ENCODE measurements at places on chromosomes 1 and 21.

DNA sequence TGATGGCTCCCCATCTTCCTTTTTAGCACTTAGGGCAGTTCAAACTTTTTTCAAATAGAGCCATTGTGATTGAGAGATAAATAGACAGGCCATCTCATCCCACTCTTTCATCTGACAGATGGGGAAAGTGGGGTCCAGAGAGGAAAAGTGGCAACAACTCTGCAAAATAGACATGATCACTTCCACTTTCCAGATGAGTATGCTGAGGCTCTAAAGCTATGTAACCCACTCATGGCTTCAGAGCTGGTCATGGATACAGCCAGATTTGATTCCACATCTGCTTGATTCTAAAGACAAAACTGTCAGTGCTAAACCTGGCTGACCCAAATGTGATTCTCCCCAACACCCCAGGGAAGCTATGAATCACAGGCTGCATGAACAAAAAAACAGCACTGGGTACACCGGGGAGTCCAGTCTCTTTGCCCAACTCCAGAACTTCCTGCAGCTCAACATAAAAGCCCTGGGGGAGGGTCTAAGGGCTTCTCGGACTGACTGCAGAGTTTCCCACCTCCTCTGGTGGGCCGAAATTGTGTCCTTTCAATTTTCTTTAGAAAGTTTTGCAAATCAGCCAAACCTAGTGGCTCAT is 59.3 kb downstream of the PLPP3 start:
- no peak for DNase-seq

DNA sequence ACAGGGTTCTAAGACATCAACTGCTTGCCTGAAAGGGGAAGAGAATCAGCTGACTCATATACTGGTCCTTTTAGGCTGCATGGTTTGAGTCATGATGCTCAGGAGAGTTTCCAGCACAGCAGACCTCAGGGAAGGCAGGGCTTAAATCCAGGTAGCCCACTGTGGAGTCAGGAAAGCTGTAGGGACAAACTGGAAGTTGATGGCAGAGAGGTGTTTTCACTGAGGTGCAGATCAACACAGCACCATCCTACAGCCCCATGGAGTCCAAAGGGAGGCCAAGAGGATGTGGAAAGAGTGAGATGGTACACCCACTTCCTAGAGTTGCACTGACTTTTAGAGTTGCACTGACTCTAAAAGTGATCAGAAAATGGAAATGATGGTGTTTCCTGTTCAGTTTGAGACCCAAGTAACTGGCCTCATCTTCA is 252.4 kb upstream of the DUSP10 start:
- no peak for DNase-seq

GRCh38 chr1:184050636-184051035 is 894 bp upstream of the TSEN15 start:
- no peak for DNase-seq

DNA sequence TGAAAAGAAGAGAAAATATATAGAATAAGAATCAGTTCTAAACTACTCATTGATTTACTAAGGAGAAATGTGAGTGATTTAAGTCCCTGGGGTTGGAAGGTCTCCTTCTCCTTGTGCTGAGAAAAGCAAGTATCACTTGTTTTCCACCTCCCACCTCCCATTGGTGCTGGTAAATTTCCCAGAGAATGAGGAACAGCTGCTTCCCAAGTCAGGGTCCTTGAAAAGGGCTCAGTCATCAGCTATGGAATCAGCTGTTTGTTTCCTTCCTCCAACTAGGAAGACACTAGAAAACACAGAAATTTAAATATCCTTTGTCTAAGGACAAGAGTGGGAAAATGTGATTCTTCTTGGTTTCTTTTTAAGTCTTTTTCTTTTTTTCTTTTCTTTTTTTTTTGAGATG is 131.3 kb upstream of the C1orf21 start:
- DNase-seq, result no peak

- DNase-seq, result no peak
Measured at GRCh38 chr21:44286086-44286715, 525 bp downstream of the AIRE start.

GRCh38 chr1:32073299-32074229 is 825 bp downstream of the TMEM39B start:
- DNase-seq, result no peak

GRCh38 chr1:16615253-16616252 is 2.2 kb upstream of the NBPF1 start:
- DNase-seq, result no peak

DNA sequence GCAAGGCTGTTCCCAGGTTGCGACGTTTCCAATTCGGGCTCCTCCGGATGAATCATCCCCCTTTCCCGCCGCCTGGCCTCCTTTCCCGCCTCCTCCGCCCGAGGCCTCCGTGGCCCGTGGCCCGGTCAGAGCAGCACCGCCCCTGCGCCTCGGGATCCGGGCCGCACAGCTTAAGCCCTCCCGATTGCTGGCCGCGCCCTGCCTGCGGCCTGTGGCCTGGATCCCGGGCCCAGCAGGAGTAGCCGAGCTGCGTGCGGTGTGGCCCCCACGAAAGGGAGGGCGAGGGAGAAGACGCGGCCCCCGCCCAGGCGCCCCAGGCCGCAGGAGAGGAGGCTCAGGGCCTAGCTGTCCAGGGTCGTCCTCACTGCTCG is 1.0 kb downstream of the TMEM200B start:
- DNase-seq, result no peak

DNA sequence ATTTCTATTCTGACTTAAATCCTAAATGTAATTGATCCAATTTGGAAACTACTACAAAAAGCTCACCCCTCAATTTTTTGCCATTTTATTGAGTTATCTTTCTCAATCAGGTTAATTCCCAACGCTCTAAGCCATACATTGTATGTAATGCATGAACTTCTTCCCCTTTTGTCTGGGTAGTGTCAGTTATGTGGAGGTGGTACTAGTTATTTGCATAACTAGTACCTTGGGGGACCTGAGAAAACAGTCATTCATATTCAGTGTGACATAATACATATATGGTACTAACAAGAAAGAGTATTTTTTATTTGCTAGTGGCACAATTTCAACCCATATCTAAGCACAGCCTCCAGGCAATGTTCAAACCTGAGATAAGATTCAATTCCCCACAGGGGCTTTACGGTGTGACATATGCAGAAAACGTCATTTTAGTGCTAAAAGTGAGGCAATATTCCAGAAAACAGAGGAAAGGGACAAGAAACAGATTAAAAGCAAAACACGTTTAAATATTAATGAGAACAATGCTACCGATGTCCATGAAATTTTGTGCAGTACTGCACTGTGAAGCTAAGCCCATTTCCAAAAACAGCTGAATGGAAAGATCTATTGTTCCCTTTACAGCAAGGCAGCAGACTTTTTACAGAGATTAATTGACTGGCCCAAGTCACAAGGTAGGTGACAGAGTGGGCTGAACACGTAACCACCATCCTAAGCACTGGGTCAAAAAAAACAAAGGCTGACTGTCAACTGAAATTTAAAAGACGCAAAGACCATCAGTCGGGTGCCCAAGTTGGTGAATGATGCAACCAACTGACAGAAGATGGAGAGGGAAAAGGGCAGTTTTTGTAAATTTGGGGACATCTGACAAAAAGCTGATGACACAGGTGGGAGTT is 1.4 kb downstream of the HLCS start:
- no peak for DNase-seq

GRCh38 chr1:36067871-36068270 is 16.0 kb upstream of the TEKT2 start:
- no peak for DNase-seq

GRCh38 chr1:54125386-54126070 is 27.3 kb downstream of the CDCP2 start:
- DNase-seq, result no peak

- no peak for DNase-seq
Measured at GRCh38 chr1:173478094-173478674, 1.0 kb downstream of the PRDX6 start.

- no peak for DNase-seq
Measured at GRCh38 chr1:163770265-163770664, 448.5 kb downstream of the NUF2 start.

- DNase-seq, result no peak
Measured at GRCh38 chr1:240508950-240509349, 103.0 kb downstream of the GREM2 start.

GRCh38 chr1:55718758-55719671 is 503.9 kb upstream of the USP24 start:
- no peak for DNase-seq

- DNase-seq, result no peak
Measured at GRCh38 chr1:78716186-78716585, 66.6 kb downstream of the IFI44 start.

GRCh38 chr1:235313931-235314678 is 13.9 kb downstream of the ARID4B start:
- DNase-seq, result no peak

DNA sequence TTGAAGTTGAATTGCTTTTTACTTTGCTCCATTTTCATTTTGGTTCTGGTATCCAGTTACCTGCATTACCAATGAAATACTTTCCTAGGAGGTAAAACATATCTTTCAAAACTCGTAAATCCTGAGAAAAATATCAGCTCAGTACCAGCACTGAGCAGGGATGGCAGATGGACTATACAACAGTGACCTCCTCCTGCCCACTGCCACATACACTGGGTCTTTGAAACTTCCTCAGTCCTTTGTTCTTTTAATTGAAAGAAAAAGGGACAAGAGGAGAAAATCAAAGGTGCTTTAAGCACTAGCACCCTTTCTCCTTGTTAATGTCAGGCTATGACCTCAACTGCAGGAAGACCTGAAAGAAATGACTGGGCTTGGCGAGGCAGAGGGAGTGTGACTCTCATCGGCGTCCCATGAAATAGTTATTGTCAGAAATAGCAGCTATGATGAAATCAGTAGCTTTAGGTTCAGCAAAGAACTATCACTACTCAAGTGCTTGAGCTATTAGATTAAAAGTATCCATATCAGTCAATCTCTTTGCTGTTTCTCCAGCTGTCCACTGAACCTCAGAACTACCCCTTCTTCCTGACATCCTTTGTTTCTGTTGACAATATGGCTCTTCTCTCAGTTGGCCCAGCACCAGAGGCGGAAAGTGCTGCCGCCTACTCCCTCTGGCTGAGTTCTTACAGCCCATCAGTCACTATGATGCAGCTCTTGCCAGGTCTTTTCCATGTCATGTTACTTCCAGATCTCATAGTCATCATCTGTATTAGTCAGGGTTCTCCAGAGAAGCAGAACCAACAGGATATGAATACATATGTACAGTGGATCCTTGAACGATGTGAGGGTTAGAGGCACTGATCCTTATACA is 207.0 kb upstream of the MAP1LC3C start:
- DNase-seq, result no peak

DNA sequence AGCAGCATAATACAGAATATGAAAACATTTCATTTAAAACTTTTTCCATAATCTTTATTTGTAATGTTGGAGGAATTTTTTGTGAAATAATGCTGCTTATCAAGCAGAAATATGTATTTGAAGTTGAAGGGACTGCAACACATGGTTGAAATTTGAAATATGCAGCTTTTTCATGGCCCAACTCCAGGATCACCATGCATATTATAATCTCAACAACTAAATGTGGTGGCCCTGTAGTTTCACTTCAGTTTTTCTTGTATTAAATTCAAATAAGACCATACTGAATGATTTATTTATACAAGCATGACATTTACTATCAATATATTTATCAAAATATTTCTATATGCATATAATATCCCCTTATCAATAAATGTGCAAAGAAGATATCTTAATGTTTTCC is 157.7 kb upstream of the LHX8 start:
- no peak for DNase-seq

DNA sequence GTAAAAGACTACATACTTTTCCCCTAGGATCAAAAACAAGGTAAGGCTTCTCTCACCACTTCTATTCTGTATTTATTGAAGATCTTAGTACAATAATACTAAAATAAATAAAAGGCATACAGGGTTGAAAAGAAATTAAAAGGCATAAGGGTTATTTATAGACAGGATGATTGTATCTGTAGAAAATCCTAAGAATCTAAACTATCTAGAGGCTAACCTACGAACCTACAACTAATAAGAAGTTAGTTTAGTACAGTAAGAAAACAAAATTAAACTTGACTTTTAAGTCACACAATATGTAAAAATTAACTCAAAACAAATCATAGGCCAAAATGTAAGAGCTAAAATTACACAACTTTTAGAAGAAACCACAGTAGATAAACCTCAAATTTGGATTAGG is 50.4 kb upstream of the ADAM30 start:
- DNase-seq, result no peak

DNA sequence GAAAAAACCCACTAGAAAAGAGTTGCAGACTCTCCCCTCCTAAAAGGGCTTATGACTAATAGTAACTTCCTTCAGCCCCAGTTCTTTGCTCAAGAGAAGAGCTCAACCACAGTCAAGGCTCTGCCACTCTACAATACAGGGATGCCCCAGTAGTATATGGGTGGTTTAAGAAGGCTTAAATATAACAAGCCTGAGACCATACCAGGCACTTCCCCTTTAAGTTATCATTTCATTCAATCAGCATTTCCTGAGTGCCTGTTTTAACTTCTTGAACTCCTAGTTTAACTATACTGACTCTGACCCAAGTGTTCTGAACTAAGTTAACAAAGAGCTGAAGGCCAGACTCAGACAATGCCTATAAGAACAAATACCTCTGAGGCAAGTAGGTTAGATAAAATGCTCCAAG is 19.8 kb downstream of the PRPF38A start:
- DNase-seq, result peak; percentile 18

DNA sequence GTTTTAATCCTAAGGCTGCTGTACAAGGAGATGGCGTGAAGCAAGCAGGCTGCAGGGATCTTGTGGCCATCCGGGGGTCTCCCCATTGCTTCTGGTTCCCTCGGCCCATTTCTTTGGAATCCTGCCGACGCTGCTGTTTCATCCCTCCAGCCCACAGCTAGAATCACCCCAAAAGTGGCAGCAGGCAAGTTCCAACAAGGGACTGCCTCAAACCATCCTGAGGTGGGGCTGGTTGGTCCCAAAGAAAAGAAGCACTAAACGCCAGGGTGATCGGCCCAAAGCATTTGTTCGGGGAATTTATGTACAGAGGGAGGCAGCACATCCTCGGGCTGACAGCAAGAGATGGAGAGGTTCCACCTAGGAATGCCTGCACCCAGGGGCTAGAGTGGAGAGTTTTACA is 4.5 kb upstream of the MIB2 start:
- no peak for DNase-seq

GRCh38 chr21:35838350-35838749 is 222.0 kb downstream of the SETD4 start:
- DNase-seq, result no peak

- no peak for DNase-seq
Measured at GRCh38 chr1:33043267-33044092, 6.8 kb upstream of the AK2 start.

DNA sequence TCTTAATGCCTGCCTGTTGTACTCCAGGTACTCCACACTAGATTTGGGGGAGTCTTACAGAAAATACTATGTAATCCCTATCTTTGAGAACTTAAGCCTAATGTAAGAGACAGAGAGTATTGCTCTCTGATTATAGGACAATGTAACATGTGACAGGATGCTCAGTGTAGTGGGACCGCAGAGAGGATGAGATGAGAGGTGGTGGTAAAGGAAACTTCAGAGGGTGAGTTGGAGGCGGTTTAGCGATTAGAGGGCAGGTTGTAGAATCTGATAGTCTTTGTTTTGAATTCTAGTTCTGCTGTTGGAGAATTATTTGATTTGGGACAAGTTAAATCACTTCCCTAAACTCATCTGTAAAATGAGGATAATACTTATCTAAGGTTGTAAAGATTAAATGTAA is 5.4 kb downstream of the SOAT1 start:
- peak; percentile 22 for DNase-seq

- DNase-seq, result no peak
Measured at GRCh38 chr1:165930961-165931360, 103.5 kb downstream of the UCK2 start.

GRCh38 chr1:74681001-74681400 is 7.4 kb upstream of the ERICH3 start:
- no peak for DNase-seq

- DNase-seq, result no peak
Measured at GRCh38 chr1:214384373-214385079, 103.6 kb downstream of the SMYD2 start.

GRCh38 chr1:68201546-68202238 is 30.6 kb downstream of the WLS start:
- no peak for DNase-seq
